ENCODE measurements at places on chromosomes 12 and 14.

- no peak for DNase-seq
- H3K36me3 ChIP-seq: no peaks in the 10 kb centered on the region
Measured at GRCh38 chr14:33404054-33404453, 465.4 kb downstream of the NPAS3 start.

DNA sequence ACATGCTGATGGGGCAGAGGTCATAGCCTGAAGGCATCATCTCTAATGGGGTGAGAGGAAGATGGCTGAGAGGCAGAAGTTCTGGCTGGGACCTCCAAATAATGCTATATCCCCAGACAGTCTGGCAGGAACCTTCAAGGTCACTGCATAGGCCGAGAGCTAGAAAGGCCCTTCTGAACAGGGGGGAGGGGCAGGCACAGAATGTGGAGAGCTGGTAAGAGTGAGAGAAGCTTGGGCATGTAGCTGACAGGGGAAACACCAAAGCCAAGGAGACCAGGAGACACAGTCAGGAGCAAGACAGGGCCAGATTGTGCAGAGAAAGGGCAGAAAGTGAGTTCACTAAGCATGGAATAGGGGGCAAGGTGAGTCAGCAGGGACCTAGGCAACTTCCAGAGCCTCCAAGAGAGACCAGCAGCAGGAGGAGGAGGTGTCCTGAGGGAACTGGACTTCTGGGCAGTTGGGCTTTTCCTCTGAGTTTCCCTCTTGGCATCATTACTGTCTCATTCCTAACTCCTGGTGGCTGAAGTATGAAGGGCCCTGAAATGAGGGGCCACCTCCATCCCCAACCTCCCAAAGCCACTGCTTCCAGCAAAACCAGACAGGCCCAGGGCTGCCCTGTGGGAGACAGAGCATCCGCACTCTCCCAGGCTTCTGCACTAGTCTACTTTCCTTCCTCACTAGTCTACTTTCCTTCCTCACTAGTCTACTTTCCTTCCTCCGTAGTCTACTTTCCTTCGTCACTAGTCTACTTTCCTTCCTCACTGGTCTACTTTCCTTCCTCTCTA, 17.1 kb downstream of the ANO2 start:
- DNase-seq: no peak
- no peaks in the 10 kb centered on the region for H3K36me3 ChIP-seq
- H3K27me3 ChIP-seq: peaks cover 27% of the 10 kb centered on the region
- H3K4me3 ChIP-seq: no peak overlapping the region
- no peaks in the 10 kb centered on the region for H3K4me1 ChIP-seq

DNA sequence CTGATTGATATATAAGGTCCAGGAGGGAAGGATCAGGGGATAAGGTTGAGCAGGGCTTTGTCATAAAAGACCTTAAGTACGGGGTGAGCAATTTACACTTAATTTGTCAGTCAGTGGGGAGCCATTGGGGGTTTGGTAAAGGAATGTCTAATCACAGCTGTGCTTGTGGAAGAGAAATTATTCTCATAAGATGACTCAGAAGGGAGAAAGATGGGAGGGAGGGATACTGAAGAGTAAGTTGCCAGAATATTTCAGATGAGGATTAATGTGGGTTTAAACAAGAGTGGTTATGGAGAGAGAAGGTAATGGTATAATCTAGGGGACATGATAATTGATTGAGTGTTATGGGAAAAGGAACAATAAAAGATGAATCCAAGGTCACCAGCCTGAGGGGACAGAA, 500.1 kb upstream of the CCDC196 start:
- H3K27ac ChIP-seq: no peak overlapping the region
- H3K27me3 ChIP-seq: peaks cover 6% of the 10 kb centered on the region
- DNase-seq: no peak
- H3K4me1 ChIP-seq: peaks cover 2% of the 10 kb centered on the region
- no peak overlapping the region for H3K4me3 ChIP-seq
- H3K36me3 ChIP-seq: no peaks in the 10 kb centered on the region

- H3K27me3 ChIP-seq: peaks cover 17% of the 10 kb centered on the region
- DNase-seq: no peak
- H3K36me3 ChIP-seq: no peaks in the 10 kb centered on the region
- H3K4me1 ChIP-seq: no peaks in the 10 kb centered on the region
- no peak overlapping the region for H3K27ac ChIP-seq
Measured at GRCh38 chr12:75874441-75874840, 157.1 kb downstream of the PHLDA1 start.

GRCh38 chr14:61188978-61189808, 91.9 kb downstream of the TMEM30B start:
- no peak overlapping the region for H3K27ac ChIP-seq
- peak overlapping the region; percentile 57 for H3K4me3 ChIP-seq
- no peaks in the 10 kb centered on the region for H3K36me3 ChIP-seq
- peaks cover 3% of the 10 kb centered on the region for H3K4me1 ChIP-seq
- DNase-seq: no peak

DNA sequence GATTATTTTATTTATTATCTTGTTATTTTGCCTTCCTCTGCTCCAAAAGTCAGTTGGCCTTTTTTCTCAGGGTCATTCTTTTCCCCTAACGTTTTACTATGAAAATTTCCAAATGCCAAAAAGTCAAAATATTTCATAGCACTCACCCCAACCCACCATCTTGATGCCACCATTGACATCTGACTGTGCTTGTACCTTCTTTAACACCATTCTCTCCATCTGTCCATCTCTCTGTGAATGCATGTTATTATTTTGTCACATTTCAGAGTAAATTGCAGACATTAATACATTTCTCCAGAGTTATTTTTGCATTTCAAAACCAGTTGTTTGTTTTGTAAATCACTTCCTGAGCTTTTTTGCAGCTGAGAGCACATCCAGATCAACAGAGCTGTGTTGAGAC, 38.6 kb downstream of the FOXN4 start:
- H3K36me3 ChIP-seq: peaks cover 3% of the 10 kb centered on the region
- H3K4me1 ChIP-seq: no peaks in the 10 kb centered on the region
- H3K27me3 ChIP-seq: peaks cover 8% of the 10 kb centered on the region
- no peak for DNase-seq
- H3K27ac ChIP-seq: no peak overlapping the region

GRCh38 chr12:15541996-15542631, 219.8 kb downstream of the PTPRO start:
- H3K4me1 ChIP-seq: peaks cover 20% of the 10 kb centered on the region
- H3K27ac ChIP-seq: no peak overlapping the region
- no peaks in the 10 kb centered on the region for H3K36me3 ChIP-seq
- no peak overlapping the region for H3K4me3 ChIP-seq
- DNase-seq: no peak
- no peaks in the 10 kb centered on the region for H3K27me3 ChIP-seq

DNA sequence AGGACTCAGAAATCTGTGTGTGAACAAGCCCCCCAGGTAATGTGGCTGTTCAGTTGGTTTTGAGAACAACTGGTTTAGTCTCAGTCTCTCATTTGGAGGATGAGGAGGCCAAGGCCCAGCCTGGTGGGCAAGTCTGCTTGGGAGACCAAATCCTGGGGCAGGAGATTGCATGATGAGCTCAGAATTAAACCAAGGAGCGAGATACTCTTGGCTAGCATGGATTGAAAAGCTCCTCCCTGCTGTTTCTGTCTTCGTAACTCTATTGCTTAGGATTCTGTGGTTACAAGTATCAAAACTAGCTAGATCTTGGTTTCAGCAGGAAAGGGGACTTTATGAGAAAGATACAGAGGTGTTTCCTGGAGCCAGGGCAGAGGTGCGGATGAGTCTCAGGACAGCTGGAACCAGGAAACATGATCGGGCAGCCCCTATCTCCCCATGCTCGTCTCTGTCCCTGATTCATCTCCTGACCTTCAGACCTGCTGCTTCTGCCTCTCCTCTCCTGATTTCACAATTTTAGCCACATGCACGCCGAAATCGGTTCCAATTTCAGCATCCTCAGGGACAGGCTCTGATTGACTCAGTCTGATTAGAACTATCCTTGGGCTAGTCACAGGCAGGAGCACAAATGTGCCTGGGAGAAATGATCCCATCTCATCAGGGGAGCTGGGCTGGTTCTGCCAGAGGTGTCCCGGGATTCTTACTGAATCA, 40.2 kb upstream of the RIN3 start:
- no peak overlapping the region for H3K4me3 ChIP-seq
- H3K4me1 ChIP-seq: no peaks in the 10 kb centered on the region
- H3K36me3 ChIP-seq: peaks cover 3% of the 10 kb centered on the region
- no peak overlapping the region for H3K27ac ChIP-seq
- peaks cover 4% of the 10 kb centered on the region for H3K27me3 ChIP-seq
- no peak for DNase-seq

GRCh38 chr12:51377099-51377984, 13.9 kb downstream of the GALNT6 start:
- peaks cover 37% of the 10 kb centered on the region for H3K36me3 ChIP-seq
- DNase-seq: no peak
- H3K4me1 ChIP-seq: peaks cover 21% of the 10 kb centered on the region

DNA sequence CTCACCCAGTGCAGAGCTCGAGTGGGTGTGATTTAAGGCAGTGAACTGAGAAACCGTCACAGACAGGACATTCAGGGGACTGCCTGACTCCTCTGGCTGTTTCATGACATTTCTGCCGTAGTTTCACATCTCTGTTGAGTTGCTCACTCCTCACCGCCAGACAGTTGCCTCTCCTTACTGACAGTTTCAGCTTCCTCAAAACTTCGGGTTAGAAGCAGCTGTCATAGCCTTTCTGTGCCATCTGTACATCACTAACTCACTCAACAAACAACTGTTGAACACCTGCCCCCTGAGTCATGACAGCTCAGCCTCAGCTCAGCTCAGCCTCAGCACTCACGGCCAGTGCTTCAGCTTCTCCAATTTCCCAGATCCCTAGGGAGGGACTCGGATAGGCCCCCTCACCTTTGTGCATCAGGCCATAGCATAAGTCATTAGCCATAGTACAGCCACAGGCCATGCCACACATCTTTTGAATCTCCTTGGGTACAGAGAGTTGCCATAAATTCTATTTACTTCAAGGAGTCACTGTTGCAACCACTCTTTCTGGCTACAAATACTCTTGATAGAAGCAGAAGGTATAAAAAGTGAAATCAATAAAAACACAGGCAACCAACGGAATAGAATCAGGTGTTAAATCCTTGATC, 6.2 kb upstream of the SLC15A4 start:
- peaks cover 17% of the 10 kb centered on the region for H3K4me1 ChIP-seq
- H3K4me3 ChIP-seq: peak overlapping the region; percentile 67
- no peaks in the 10 kb centered on the region for H3K27me3 ChIP-seq
- no peaks in the 10 kb centered on the region for H3K36me3 ChIP-seq
- peak; percentile 76 for DNase-seq
- H3K27ac ChIP-seq: peak overlapping the region; percentile 92

- no peak for DNase-seq
- peaks cover 17% of the 10 kb centered on the region for H3K36me3 ChIP-seq
- peaks cover 5% of the 10 kb centered on the region for H3K4me1 ChIP-seq
- no peak overlapping the region for H3K27ac ChIP-seq
Measured at GRCh38 chr12:125121106-125121505, 55.9 kb downstream of the AACS start.

GRCh38 chr12:15984963-15985362, 73.8 kb downstream of the DERA start:
- H3K4me3 ChIP-seq: no peak overlapping the region
- no peaks in the 10 kb centered on the region for H3K27me3 ChIP-seq
- peaks cover 28% of the 10 kb centered on the region for H3K36me3 ChIP-seq
- DNase-seq: no peak
- H3K27ac ChIP-seq: peak overlapping the region; percentile 1

DNA sequence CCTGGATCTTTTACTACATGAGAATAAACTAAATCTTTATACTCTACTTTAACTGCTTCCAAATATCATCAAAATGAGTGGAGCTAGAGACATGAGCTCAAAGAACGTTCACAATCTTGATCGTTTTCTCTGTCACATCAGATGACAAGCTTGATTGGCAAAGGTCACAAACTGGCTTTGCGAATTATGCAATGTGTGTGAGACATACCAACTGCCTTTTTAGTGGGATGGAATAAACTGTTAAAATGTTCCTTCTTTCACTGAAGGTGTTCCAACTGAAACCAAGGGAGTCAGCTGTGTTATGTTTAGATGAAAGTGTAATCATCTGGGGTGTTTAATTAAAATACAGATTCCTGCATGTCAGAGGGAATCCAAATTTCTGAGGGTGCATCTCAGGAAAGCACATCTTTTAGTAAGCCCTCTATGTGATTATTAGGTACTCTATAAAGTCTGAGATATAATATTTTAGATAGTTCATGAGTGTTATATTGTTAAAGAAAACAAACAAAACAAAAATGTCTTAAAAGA, 21.9 kb downstream of the KITLG start:
- no peak for DNase-seq
- H3K27ac ChIP-seq: no peak overlapping the region
- no peaks in the 10 kb centered on the region for H3K36me3 ChIP-seq
- H3K27me3 ChIP-seq: no peaks in the 10 kb centered on the region
- no peaks in the 10 kb centered on the region for H3K4me1 ChIP-seq
- no peak overlapping the region for H3K4me3 ChIP-seq

- no peak overlapping the region for H3K27ac ChIP-seq
- DNase-seq: no peak
- H3K27me3 ChIP-seq: no peaks in the 10 kb centered on the region
- no peaks in the 10 kb centered on the region for H3K4me1 ChIP-seq
- peaks cover 25% of the 10 kb centered on the region for H3K36me3 ChIP-seq
Measured at GRCh38 chr12:19575337-19576243, 136.3 kb downstream of the AEBP2 start.

- H3K4me1 ChIP-seq: no peaks in the 10 kb centered on the region
- H3K36me3 ChIP-seq: no peaks in the 10 kb centered on the region
- DNase-seq: no peak
Measured at GRCh38 chr14:58663494-58664111, 25.8 kb downstream of the DACT1 start.

DNA sequence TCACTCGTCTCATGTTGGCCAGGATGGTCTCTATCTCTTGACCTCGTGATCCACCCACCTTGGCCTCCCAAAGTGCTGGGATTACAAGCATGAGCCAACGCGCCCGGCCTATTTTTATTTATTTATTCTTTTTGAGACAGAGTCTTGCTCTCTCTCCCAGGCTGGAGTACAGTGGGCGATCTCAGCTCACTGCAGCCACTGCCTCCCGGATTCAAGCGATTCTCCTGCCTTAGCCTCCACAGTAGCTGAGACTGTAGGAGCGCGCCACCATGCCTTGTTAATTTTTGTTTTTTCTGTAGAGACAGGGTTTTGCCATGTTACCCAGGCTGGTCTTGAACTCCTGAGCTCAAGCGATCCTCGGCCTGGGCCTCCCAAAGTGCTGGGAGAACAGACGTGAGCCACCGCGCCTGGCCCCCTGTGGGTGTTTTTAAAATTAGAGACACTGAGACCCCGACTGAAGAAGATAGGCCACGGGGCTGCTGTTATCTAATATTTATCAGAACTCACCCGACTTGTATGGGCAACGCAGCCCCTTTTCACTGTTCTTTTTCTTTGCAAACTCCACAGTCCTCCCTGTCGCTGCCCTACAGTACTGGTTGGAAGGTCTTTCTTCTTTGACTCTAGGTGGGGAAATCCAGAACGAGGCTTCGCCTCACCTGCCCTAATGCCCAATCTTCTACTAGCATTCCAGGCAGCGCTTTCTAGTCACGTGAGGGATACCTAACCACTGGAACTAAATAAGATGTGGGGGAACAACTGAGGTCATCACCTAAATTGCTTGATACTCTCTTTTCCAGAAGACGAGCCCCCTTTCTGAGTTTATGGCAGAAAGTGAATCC, 1.4 kb upstream of the GABARAPL1 start:
- H3K4me1 ChIP-seq: peaks cover 12% of the 10 kb centered on the region
- no peak overlapping the region for H3K4me3 ChIP-seq
- no peaks in the 10 kb centered on the region for H3K36me3 ChIP-seq
- peaks cover 14% of the 10 kb centered on the region for H3K27me3 ChIP-seq
- no peak for DNase-seq
- H3K27ac ChIP-seq: no peak overlapping the region

GRCh38 chr12:108241986-108242703, 97.0 kb downstream of the CMKLR1 start:
- no peak overlapping the region for H3K27ac ChIP-seq
- H3K4me1 ChIP-seq: no peaks in the 10 kb centered on the region
- H3K27me3 ChIP-seq: peaks cover 4% of the 10 kb centered on the region
- DNase-seq: no peak
